ENCODE measurements at places on chromosomes 2 and 18.

DNA sequence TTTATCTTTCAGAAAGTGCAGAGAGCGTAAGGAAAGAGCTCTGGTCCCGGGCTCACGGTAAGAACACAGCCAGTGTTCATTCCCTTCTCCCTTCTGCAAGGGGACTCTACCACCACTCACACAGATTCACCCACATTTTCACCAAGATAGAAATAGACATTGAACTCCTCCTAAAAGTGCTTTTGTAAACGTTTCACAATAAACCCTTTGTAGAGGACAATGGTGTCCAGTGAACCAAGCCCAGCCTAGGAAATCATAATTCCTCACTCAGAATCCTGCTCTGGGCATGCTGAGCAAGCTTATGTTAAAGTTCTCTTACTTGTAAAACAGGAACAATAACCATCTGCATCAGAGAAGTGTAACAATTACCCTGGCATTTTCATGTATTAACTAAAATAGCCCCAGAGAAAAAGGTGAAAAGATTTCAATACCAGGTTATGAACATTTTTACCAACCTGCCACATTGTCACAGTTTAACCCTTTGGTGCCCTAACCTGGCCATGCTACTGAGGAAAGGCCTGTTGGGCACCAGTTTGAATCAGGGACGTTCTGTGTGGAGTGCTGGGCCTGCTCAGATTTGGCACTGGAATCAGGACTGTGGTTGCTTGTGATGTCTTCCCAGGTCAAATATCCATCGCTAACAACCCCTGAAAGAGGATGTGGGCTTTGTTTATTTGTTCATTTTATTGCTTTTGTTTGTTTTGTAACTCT is 22.5 kb upstream of the NDUFV2 start:
- no peak for DNase-seq

GRCh38 chr2:152231446-152231845 is 55.9 kb upstream of the STAM2 start:
- DNase-seq = no peak

GRCh38 chr2:6771634-6772611 is 93.8 kb downstream of the CMPK2 start:
- peak; percentile 17 for DNase-seq

DNA sequence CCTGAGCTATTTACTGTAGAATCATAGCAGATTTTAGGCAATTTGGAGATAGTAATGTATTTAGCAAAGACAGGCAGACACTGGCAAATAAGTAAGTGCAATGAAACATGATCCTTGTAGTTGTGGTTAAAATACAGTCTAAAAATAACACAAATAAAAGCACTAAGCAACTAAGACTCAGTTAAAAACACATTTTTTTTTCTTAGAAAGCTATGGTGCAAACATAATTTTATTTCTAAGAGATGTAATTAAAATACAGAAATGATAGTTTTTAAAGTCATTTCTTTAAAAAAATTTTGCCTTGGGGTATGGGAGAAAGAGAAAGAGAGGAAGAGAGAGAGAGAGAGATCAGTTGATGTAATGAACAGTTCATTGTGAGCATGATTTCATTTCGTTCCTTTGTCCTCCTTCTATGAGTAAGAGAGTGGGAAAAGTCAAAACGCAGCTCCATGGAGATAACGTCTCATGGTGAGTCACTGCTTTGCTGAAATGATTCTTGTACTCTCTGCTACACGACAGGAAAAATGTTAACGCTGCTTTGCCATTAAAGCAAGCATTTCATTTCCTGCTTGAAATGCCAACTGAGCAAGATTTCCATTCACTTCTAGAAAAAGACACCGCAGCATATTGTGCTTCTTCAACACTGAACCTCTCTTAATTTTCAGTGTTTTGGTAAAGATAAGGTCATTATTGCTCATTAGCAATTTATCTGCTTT is 61.3 kb upstream of the PGAP1 start:
- peak; percentile 98 for DNase-seq

DNA sequence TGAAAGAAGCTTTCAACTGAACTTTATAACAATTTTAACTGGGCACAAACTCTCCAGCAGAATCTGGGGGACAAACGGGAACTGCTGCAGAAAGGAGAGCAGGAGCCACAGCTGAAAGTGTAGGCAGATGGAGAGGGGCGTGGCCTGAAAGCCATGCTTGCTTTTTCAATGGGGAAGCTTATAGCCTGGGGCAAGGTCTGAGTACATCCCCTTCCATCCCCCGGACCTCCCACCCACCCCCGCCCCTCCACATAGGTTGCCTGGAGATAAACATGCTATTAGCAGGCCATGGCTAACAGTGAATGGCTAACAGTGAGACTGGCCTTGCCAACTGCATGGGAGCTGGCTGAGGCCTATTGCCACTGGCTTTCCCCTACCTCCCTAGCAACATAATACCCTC is 317.9 kb upstream of the TANK start:
- no peak for DNase-seq

GRCh38 chr18:48300463-48300961 is 108.7 kb downstream of the ZBTB7C start:
- peak; percentile 18 for DNase-seq

DNA sequence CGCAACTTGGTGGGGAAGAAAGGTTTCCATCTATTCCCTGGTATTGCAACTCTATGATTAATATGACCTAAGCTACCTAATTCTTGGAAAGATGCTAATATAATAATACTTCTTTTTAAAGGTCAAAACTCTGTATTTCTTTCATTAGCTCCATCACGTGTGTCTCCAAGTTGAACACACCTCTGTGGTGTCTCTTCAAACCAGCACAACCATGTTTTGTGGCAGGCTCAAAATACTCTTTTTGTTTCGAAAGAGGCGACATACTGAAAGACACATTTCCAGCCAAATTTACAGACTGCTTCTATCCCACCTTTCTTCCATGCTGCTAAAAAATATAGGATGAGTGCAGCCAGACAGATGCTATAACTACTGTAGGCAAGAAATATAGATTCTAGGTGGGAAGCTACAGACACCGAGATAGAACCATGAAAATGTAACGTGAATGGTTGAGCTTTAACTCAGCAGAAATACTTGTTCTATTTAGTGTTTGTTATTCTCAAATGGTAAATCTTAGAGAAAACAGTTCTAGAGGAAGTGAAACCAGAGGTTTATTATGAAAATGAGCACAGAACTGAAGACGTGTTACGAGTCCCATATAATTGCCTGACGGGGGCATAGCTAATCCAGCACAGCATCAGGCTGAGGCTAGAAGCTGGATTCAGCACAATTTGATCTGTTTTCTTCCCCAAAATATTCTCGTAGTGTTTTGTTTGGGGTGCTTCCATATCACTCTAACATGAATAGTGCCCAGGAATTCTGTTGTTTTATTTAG is 991.5 kb upstream of the FANCL start:
- no peak for DNase-seq

DNA sequence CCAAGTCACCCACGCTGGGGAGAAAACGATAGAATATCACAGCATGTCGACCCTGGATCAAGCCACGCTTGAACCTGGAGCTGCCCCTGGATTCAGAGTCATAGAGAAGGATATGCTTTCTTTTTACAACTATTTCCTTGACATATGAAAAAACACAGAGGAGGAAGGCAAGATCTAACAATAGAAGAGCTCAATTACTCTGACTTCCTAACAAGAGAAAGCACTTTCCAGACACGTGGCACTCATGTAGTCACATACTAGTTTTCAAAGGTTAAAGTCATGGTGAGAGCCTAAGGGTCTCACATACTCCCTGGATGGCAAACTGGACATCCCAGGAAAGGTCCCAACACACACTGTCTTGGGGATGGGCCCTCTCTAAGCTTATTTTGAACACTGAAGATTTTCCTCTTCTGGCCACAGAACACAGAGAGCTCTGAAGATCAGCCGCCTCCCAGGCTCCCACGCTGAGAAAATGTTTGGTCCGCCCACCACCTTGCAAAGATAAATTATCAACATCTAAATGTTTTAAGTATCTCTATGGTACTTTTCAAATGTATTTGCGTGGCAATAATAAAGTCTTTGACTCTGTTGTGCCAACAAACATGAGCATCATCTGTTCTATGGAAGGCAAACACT is 4.9 kb downstream of the PXDN start:
- no peak for DNase-seq

DNA sequence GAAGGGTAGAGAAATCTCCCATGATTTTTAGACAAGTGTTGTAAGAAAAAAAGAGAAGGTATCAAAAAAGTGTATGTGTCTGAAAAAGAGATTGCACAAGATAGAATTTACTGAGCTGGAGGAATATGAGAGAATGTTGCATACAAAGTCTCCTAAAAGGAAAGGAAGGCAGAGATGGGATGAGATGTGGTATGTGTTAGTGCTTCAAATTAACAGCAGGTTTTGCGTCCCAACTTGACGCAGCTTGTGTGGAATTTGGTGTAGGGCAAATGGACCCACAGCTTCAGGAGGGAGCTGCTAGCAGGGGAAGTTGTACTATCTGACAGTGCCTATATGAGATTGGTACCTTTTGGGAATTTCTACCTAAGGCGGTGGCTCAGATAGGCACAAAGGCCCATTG is 9.0 kb upstream of the RASGRP3 start:
- DNase-seq = no peak

DNA sequence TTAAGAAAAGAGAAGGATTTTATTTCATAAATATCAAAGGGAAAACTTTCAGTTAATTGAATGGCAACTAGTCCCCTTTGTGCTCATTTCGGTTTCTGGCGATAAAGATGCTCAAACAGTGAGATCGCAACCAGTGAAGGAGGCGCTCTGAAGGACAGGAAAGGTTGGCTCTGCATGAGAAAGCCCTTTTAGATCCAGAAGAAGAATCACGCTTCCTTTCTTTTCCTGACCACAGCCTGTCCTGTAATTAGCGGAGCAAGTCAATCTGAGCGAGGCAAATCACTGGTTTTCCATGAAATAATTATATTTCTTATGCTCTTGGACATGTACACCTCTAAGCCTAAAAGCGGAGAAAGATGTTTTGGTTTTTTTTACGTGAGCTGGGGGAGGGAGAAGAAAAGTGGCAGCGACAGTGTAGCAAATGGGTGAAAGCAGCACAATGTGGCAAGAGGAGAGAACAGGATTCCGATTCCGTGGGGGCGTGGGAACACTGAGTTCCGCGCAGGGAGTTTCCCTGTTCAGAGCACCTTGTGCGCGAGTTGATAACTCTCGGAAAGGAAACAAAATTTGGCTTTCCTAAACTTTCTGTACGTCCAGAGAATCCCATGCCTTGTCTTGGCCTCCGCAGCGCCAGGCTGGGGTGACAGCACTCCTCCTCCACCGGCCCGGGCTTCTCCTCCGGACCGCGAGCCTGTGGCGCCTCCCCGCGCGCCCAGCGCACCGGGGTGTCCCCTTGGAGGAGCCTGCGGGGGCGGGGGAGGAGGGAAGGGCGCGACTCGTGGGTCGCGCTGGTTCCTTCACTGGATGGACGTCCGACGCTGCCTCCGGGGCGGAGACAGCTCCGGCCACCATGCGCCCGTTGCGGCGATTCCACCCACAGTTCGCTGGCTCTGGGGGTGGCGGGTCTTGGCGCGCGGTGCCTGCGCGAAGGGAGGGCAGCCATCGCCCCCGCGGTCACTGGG is 620 bp upstream of the SLC9A2 start:
- DNase-seq = peak; percentile 8

GRCh38 chr2:236674646-236675045 is 105.0 kb downstream of the ACKR3 start:
- no peak for DNase-seq

DNA sequence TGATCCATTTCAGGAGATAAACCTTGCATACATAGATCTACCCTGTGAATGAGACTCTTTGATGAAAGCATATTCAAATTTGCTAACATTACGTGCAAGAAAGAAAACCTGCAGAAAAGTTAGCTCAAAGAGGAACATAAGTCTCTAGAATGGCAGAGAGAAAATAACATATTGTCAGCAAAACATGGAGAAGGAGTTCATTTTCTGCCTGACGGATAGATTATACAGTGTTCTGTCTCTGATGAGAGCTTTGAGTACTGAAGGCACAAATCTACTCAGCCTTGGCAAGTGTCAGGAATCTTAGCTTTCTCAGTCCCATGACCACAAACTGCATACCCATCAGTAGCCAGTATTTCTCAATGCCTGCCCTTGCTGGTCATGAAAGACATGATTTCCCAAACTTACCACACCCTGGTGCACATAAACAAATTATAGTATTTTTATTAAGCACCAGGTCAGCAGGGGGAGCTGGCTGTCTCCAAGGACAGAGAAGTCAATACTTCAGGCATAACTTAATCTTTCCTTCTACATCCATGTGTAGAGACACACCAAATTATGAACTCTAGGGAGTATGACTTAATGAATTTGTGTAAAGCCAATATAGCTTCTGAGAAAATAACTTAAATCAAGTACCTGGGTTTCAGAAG is 401.2 kb upstream of the SOX11 start:
- peak; percentile 10 for DNase-seq

- DNase-seq = peak; percentile 87
Observed at GRCh38 chr2:235618039-235618438, 124.2 kb downstream of the AGAP1 start.

- no peak for DNase-seq
Observed at GRCh38 chr18:14025306-14025940, 106.8 kb downstream of the ZNF519 start.

Measured in fibroblast of skin of back (primary cell).